ENCODE measurements at places on chromosomes 2 and 18. TPM values are rescaled to one million over a fixed set of nuclear protein-coding genes. Genes with fewer than 3 reads are reported as not detected.

TCF7L1 gene
- total RNA-seq, result 3.8 TPM

NAT8 gene
- total RNA-seq, result not detected

PROKR1 gene
- not detected for total RNA-seq

KCNG2 gene
- 1.2 TPM for total RNA-seq

PIEZO2 gene
- total RNA-seq, result 21.6 TPM

AGPS gene
- total RNA-seq, result 27.5 TPM

PLGLB2 gene
- 4.5 TPM for total RNA-seq

IGFBP5 gene
- total RNA-seq, result 66.2 TPM

MPPE1 gene
- 42.2 TPM for total RNA-seq

THUMPD2 gene
- 11.1 TPM for total RNA-seq

HSBP1L1 gene
- 12.1 TPM for total RNA-seq

Measured in dorsolateral prefrontal cortex (tissue), 122 donors.